ENCODE measurements at places on chromosomes 1 and 21.
A peak's percentile ranks its signal among the peaks of the same experiment; 100 is the strongest.

DNA sequence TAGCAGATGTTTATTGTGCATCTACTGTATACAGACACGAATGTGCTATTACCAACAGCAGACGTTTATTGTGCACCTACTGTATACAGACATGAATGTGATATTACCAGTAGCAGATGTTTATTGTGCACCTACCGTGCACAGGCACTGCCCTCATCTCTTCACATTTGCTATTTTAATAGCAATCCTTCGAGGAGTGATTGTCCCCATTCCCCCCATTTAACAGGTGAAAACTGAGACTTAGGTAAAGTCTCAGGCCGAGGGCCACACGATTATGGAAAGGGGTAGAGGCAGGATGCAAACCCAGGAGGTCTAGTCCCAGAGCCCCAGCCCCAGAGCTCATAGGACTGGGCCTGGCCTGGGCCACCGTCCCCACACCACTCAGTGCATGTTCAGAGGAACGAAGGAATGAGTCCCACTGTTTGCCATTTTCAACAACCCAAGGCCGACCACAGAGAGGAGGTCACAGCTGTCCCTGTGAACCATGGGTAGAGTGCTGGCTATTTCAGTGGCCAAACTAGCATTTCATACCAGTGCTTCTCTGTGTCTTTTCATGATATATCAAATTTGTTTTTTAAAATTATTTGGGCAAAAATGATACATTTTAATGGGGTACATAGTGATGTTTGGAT lies 114.4 kb upstream of the TMEM51 start:
- no peak for DNase-seq

- DNase-seq = no peak
These were observed 70.2 kb downstream of the DNM3 start for GRCh38 chr1:171911506-171911905.

GRCh38 chr1:63906047-63906704 lies 132.4 kb downstream of the ROR1 start:
- DNase-seq = no peak

GRCh38 chr1:31380181-31380580 lies 7.3 kb upstream of the FABP3 start:
- no peak for DNase-seq

DNA sequence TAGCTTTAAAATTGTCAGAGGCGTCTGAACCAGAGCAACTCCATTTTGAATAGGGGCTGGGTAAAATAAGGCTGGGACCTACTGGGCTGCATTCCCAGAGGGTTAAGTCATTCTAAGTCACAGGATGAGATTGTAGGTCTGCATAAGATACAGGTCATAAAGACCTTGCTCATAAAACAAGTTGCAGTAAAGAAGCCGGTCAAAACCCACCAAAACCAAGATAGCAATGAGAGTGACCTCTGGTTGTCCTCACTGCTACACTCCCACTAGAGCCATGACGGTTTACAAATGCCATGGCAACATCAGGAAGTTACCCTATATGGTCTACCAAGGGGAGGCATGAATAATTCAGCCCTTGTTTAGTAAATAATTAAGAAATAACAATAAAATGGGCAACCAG lies 143.6 kb downstream of the GABPA start:
- no peak for DNase-seq

DNA sequence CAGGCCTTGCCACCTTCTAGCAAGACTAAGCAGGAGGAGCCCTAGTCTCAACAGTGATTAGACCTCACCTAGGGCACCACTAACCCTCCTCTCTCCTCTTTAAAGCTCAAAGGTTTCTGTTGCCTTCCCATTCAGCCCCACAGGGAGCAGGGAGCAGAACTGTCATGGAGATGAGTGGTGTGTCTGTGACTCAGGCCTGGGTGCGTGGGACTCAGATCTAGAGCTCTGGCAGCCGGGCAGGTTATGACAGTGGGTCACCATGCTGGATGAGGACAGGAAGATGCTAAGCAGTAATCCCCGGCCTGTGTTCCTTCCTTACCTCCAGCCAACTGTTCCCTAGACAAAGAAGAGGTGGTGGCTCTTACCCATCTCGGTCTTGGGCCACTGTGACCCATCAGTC lies 60.1 kb upstream of the COA6 start:
- peak; percentile 31 for DNase-seq

- peak; percentile 98 for DNase-seq
These were observed 753 bp downstream of the KIF1B start for GRCh38 chr1:10210841-10211804.

DNA sequence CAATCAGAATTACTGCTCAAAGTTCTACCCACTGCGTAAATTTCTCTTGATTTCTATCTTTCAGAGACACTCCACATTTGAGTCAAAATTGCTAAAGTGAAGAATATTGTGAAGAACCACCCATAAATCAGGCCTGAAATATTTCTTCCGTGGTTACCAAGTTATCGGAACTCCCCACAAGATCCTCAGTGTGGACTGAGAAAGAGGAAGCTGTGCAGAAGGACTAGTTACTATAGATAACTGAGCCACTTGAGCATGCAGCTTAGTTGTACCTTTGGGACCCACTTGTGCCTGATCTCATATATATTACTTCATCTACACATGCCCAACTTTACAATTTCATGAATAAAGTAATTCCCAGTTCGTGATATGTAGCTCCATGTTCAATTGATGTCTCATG lies 18.4 kb downstream of the RWDD3 start:
- no peak for DNase-seq
